Fibroblast of skin of left quadriceps (primary cell): ENCODE measurements at places on chromosomes 7 and 10.

GRCh38 chr7:131513245-131514061, 43.0 kb downstream of the PODXL start:
- DNase-seq = peak; percentile 59

DNA sequence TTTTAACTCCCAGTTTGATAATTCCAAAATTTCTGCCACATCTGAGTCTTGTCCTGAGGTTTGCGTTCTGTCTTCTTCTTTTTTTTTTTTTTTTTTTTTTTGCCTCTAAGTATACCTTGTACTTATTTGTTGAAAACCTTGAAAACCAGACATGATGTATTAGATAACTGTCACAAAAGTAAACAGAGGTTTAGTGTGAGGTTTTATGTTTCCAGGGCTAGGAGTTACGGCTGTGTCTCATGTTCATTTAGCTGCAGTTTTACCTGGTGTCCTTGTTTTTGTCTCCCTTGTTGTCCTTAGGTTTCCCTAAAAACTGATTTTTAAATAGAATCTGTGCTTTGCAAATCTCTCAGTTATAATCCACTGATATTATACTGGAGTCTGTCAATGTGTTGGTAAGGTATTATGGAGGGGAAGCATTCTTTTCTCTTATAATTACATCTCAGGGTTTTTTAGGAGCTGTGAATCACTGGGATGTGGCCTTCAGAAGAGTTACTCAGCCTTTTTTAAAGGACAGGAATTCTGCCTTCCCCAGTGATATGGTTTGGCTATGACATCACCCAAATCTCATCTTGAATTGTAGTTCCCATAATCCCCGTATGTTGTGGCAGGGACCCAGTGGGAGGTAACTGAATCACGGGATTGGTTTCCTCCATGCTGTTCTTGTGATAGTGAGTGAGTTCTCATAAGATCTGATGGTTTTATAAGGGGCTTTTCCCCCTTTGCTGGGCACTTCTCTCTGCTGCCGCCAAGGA, 95.0 kb downstream of the CDCA7L start:
- no peak for DNase-seq

GRCh38 chr10:85580585-85580984, 786.0 kb downstream of the GRID1 start:
- no peak for DNase-seq

- peak; percentile 96 for DNase-seq
These were observed 26.1 kb downstream of the PLAC9 start for GRCh38 chr10:80158598-80159127.

GRCh38 chr7:158240801-158241200, 346.8 kb downstream of the PTPRN2 start:
- no peak for DNase-seq

- DNase-seq = no peak
These were observed at the start of gene CD36 for GRCh38 chr7:80637911-80638765. CD36 (plus strand) TSS chr7:80638642; CDS start chr7:80646741, 8,099 bp downstream.

DNA sequence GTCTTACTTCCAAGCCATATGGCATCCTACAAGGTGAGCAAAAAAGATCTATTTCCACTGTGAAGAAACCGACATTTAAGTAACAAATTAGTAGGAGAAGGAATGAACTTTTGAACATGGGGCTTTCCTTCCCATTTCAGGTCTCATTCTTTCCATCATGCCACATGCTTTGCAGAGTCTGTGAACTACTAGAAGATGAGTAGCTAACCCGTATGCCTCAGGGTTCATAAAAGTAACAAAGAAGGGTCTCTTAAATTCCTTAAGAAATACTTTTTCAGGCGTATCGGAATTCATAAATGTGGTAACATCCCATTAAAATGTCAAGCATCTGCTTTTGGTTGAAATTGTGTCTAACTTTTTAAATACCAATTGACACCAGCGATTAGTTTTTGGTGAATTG, 81.3 kb upstream of the TNS3 start:
- DNase-seq = peak; percentile 45

GRCh38 chr10:110387983-110388686, 83.4 kb upstream of the SMNDC1 start:
- no peak for DNase-seq

GRCh38 chr10:117135480-117136140, 2.5 kb downstream of the VAX1 start:
- no peak for DNase-seq

GRCh38 chr7:40001649-40002048, 51.6 kb downstream of the CDK13 start:
- DNase-seq = no peak

GRCh38 chr7:739983-740942, 13.2 kb upstream of the PRKAR1B start:
- no peak for DNase-seq

GRCh38 chr7:17298102-17298839, at the start of gene AHR:
AHR (plus strand) TSS chr7:17298652; CDS start chr7:17299265, 613 bp downstream.
- DNase-seq = peak; percentile 85

GRCh38 chr10:34081347-34081743, 733.8 kb downstream of the PARD3 start:
- no peak for DNase-seq

- DNase-seq = peak; percentile 86
These were observed 873 bp downstream of the GTF2I start for GRCh38 chr7:74658178-74659004.

DNA sequence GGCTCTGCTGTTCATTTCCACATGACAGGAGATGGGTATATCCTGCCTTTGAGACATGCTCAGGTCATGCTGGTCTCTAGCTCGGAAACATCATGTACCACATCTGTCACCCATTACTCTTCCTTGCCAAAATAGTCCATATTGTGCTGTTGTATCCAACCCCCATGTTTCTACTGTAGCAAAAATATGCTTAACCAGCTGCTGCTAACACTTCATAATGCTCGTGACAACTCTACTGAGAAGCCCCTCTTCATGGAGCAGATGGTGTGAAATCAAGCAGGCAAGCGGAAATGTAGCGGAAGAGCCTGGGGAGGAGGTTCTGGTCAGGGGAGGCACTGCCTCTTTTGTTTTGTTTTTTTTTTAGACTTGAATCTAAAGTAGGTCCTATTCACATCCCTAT, 82.9 kb downstream of the NPY start:
- DNase-seq = no peak

- peak; percentile 99 for DNase-seq
These were observed 4.6 kb upstream of the SERPINE1 start for GRCh38 chr7:101121991-101122932.

- no peak for DNase-seq
These were observed 20.8 kb upstream of the VOPP1 start for GRCh38 chr7:55593172-55593514.

DNA sequence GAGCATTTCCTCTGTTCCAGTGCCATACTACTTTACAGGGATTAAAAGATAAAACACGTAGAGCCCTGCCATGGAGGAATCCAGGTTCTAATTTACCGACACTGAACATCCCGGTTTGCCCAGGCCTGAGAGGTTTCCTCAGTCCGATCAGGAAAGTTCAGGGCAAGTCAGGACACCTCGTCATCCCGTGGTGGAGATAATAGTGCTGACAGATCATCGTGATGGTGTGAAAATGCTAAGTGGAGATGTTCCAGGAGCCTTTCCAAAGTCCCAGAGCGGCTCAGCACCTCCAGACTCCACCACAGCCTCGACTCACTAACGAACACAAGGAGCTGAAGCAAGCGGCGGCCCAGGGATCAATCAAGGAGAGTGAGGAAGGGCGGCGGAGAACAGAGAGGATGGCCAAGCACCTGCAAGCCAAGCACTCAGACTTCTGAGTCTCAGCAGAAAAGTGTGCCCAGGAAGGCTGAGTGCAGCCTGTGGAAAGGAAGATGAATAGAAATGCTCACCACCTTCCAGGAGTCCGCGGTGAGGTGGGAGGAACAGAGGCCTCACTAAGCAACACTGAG, 103.7 kb upstream of the VWC2 start:
- DNase-seq = no peak

DNA sequence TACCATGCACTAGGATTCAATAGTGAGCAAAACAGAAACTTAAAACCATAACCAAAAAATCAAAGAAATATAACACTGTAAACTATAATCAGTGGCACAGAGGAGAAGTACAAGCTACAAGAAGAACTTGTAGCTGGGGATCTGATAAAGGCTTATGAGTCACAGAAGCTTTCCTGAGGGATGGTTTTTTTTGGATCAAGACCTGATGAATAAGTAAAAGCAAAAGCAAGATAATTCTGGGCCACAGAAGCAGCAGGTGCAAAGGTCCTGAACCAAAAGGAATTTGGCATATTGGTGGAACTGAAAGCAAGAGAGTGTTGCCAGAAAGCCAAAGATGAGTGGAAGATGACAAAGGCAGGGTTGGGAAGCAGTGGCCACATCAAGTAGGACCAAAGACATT, 37.4 kb upstream of the BET1 start:
- no peak for DNase-seq

GRCh38 chr10:116864436-116864835, 15.1 kb downstream of the ENO4 start:
- DNase-seq = no peak

- no peak for DNase-seq
These were observed 38.2 kb downstream of the PAPOLB start for GRCh38 chr7:4823441-4824119.

DNA sequence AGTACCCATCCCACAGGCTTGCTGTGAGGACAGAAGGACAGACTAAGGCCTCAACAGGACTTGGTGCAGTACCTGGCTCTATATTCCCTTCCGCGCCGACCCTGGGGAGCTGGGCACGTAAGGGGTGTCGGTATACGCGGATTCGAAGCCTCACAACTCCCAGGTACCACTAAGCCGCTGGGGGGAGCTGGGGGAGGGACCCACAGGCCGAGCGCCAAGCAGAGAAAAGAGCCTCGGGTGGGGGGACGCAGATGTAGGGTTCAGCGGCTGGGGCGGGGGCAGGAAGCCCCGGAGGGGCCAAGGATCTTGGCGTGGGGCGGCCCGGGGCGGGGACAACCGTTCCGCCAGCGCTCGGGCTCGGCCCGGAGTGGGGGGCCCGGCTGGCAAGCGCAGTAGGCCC, 126.4 kb upstream of the ZNF746 start:
- DNase-seq = no peak

DNA sequence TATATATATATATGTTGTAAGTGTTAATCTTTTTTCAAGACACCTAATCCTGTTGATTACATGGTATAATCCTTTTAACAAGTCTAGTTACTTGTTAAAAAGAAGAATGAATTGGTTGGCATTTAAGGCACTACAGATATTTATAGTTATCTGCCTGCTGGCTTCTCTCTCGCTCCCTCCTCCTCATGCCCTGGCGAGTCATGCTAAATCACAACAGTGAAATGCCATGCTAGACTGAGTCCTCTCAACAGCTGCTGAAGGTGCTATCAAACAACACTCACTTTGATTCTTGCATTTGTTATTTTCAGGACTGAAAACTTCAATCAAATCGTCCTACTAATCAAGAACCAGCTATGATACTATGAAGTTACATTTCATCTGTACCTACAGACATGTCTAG, 15.4 kb downstream of the NRAP start:
- DNase-seq = no peak

DNA sequence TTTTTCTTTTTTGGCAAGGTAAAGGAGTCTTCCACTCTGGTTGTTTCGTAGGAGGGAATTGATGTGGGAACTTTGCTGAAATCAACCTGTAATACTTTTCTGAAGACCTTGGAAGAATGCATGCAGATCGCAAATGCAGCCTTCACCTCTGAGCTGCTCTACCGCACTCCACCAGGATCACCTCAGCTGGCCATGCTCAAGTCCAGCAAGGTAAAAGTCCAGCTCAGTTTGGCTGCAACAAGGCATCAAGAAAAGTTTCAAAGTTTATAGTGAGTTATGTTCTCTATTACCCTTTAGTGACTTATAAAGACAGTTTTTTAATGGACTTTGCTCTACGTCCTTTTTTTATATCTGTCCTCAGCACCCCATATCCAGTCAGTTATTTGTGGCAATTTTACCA, 21.0 kb downstream of the PLEKHA8 start:
- DNase-seq = no peak

- peak; percentile 51 for DNase-seq
These were observed 515.3 kb downstream of the AUTS2 start for GRCh38 chr7:70113536-70113935.

DNA sequence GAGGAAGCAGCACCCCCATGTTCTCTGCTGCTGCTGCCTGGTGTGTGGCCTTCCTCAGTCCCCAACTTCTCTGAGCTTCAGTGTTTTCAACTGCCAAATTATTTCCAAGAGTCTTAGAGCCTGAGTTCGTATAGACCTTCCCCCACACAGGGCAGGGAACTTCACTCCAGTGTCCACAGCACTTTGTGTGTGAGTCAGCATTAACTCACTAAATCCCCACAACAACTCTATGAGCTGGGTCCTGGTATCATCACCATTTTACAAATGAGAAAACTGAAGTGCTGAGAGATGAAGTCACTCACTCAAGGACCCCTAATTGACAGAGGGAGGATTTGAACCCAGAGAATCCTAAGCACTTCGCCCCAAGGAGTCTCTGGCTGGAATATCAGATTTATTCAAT, 48.3 kb downstream of the ADCYAP1R1 start:
- DNase-seq = peak; percentile 13

DNA sequence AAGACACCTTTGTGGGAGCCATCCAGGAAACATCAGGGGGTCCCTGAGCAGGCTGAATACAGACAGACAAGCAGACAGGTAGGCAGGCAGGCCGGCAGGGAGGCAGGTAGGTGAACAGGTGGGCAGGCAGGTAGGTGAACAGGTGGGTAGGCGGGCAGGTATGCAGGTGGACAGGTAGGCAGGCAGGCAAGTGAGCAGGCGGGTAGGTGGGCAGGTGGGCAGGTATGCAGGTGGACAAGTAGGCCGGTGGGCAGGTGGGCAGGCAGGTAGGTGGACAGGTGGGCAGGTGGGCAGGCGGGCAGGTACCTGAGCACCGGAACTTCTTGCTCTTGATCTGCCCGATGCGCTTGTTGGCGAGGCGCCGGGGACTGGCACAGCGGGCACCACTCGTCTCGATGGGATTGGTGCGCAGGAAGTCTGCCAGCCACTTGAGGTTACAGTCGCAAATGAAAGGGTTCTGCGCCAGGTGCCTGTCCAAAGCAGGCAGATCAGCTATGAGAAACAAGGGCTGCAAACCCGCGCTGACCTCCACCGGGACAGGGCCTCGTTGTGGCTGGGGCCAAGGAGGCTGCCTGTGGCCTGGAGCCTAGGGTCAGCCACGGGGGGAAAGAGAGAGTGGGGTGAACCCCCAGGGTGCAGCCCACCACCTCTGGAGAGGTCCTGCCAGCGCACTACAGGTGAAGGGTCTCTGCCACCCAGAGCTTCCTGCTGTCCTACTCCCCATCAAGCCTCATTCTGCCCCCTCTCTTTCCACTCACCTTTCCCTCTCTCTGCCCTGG, 136.9 kb downstream of the SLIT1 start:
- DNase-seq = no peak

DNA sequence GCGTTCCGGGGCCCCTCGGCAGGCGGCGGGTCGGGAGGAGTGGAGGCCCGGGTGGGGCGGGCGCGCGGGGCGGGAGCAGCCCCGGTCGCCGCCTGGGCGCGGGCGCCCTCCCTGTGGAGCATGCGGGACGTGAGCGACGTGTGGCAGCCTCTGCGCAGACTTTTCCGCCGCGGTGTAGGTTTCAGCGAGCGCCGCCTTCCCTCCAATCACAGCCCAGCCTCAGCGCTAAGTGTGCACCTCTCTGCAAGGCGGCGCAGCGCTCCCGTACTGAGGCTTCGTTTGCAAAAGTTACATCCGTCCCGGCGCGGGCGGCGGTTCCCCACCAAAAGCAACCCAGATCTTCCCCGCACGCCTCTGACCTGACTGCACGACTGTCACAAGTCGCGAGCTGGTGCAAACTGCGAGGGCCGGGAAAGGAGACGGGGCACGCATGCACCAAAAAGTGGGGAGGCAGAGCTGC, 1.2 kb upstream of the PFKFB3 start:
- peak; percentile 60 for DNase-seq
